ENCODE measurements at places on chromosomes 2 and 18.

DNA sequence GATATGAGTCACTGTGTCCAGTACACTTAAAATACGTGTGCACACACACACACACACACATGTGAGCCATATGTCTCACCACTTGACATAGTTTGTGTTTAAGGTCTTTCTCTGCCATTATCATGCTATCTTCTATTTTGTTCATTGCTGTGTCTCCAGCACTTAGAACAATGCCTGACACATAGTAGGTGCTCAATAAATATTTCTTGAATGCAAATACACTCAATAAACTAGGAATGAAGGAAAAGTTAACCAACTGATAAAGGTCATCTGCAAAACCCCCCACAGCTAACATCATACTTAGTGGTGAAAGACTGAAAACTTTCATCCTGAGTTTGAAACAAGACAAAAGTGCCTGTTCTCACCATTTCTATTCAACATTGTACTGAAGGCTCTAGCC lies 4.4 kb downstream of the MOCOS start:
- DNase-seq, result no peak

- DNase-seq, result no peak
Measured at GRCh38 chr2:47249157-47249900, 94.2 kb upstream of the STPG4 start.

- DNase-seq, result no peak
Measured at GRCh38 chr18:33803636-33804035, 225.6 kb downstream of the ASXL3 start.

DNA sequence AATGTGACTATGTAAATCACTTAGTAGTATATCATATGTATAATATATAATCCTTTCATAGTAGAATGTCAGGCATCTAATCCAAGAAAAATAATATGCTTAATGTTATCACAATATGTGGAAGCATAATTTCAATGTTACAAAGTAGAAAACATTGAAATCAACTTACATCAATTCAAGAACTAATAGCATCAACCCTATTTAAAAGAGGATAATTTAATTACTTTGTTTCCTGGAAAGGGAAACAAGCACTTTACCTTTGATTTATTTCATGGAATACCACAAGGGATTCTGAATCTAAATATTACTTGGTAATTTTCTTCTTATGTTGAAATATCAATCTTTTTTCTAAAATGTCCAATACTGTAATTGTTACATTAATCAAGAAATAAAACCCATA lies 30.6 kb upstream of the SOCS6 start:
- DNase-seq, result no peak

DNA sequence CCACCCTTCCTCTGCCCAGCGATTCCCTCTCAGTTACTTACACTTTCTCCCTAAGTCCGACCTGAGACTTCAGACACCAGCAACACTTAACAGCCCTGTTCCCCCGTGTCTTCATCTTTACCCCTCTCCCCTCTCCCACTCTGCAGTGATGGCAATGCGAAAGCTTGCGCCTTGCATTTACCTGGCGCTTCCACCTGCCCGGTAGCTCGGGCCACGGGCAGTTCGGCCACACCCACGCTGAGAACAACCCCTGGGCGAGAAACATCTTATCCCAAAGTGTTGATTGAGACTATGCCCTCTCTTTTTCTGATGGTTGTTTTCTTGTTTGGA lies 558 bp downstream of the DNAJC10 start:
- DNase-seq, result no peak

GRCh38 chr2:64260817-64261216 lies 116.6 kb upstream of the PELI1 start:
- no peak for DNase-seq

- DNase-seq, result no peak
Measured at GRCh38 chr18:68387246-68387645, 327.7 kb downstream of the TMX3 start.

GRCh38 chr2:27225526-27225925 lies 8.4 kb downstream of the CAD start:
- no peak for DNase-seq

DNA sequence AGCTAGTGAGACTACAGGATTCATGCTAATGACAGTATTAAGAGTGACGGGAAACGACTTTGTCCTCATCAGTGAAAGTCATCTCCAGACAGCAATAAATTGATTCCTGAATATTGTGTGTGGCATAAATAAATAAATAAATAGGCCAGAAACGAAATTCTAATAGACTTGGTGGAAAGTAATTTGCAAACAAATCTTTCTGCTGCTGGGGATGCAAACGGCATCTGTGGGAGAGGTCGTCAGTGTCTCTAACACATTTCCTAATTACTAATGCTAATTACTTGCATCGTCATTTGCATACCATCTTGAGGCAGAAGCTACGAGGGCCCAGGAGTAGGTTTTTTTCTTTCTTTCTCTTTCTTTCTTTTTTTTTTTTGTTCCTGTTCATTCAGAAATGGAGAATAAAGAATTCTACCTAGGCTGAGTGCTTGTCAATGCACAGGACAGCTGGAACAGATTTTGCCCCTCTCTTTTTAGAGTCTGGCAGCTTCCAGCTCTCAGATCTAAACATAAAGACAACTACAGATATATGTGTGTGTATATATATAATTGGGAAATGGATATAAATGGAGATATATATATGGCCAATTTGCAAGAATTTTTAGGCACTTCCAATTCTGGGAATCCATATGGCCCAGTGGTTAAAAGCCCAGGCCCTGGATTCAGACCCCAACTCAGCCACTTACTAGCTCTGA lies 75.1 kb downstream of the SPP2 start:
- DNase-seq, result no peak

DNA sequence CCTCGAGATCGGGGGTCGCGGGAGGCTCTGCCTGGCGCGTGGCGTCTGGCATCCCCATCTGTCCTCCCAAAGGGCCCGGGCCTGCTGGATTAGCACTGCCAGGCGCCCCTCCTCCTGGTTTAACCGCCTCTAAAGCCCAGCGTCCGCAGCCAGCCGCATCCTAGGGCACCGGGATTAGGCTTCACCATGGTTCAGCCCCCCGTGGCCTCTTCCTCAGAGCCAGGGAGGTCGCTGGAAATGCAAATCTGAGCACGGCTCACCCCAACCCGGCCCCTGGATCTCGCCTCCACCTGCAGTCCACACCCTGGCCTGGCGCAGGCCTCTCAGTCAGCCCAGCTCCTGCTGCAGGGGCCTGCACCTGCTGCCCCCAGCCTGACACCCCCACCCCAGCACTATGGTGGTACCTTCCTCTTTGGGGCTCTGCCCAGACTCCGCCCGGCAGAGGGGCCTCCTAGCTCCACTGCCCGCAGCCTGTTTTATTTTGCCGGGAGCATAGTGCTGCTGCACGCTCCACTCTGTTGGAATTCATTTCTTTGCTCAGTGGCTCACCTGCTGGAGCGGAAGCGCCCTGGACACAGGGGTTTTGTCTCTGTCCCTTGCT lies 13.2 kb downstream of the PRELID3A start:
- DNase-seq, result no peak

GRCh38 chr18:5890331-5891183 lies 4.8 kb downstream of the TMEM200C start:
- no peak for DNase-seq

- DNase-seq, result no peak
Measured at GRCh38 chr2:230178546-230179485, 41.0 kb downstream of the SP110 start.

- no peak for DNase-seq
Measured at GRCh38 chr2:65193446-65193845, 34.2 kb upstream of the ACTR2 start.

DNA sequence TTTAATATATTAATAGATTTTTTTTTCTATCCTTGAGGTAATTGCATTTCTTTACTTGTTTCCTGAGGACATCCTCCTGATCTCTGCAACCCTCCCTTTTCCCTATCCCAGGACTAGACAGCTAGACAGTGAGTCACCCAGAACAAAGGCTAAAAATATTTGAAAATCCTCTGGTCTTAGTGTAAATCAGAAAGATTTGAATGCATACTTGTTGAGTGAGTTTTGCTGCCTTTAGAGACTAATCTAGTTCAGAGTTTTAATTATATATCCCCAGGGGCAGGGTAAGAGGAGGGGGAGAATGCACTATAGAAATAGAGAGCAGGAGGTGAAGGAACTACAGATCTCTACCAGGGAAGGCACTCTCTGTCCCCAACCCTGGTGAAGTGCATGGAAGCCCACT lies 202.3 kb upstream of the TCF4 start:
- no peak for DNase-seq

DNA sequence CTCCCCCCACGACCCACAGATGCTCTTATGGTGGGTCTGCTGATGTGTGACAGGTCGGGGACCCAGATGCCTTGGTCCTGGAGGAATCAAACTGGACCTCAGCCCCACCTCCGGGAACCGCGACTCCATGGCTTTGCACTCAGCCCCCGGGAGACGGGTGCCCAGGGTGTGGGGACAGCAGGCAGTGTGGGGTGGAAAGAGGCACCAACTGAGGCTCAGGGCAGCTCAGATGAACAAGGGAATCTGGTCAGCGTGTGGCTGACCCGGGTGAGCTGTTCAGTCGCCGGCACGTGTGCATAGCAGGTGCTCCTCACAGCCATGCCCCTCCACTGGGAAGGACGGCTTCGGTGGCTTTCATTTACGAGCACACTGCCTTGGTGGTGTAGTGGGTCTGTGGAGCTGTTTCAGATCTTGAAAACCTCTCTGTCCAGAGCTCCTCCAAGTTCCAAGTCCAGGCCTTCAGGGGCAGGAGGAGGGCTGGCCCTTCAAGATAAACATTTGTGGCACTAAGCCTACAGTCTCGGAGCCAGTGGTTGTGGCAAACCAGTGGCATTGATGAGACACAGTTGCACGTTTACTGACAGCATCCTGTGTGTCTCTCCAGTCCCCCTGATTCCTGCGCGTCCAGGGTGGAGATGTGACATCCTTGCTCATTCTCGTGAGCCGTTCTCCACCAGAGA lies 471.2 kb upstream of the HS6ST1 start:
- DNase-seq, result no peak

DNA sequence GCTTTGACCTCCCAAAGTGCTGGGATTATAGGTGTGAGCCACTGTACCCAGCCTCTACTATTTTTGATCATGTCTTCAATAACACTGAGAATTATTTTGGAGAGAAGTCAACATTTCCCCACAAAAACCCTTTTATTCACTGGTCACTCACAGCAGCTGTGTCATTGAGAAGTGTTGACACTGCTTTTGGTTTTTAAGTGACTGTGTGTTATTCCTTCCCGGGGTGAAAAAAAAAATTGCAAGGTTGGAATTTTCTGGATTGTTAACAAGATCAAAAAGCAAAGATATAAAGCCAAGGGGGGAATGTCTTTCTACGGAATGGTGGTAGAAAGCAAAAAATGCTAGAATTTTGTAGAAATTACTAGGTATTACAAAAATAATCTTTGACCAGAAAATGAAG lies 61.5 kb downstream of the TANC1 start:
- no peak for DNase-seq

DNA sequence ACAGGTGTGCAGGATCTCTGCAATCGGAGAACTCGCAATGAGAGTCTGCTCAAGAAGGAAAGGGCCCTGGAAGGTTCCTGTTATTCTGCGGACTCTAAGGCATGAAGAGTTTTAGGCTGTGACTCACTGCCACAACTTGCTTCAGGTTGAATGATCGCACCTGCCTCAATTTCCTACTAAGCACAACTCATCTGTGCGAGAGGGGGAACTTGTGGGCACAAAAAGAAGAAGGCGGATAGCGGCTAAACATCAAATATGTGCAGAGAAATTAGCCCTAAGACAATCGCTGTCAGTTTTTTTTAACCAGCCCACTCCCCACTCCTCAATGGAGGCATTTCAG lies 14.0 kb upstream of the CREG2 start:
- no peak for DNase-seq

DNA sequence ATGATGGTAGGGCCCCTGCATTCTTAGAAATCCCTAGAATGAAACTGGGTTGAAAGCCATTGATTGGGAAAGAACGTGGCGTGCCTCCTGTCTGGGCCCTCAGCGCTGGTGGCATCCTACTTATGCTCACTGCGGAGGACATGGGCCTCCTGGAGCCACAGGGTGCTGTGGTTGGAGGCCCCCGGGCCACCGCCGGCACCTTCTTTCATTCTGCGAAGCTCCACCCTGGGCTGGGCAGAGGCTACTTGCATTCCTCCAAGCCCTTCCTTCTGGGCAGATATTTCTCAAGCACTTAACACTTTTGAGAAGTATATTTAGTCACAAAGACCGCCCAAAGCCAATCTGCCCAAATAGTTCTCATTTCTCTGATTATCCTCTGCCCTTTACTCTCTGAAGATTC lies 311.9 kb downstream of the MYCN start:
- no peak for DNase-seq

DNA sequence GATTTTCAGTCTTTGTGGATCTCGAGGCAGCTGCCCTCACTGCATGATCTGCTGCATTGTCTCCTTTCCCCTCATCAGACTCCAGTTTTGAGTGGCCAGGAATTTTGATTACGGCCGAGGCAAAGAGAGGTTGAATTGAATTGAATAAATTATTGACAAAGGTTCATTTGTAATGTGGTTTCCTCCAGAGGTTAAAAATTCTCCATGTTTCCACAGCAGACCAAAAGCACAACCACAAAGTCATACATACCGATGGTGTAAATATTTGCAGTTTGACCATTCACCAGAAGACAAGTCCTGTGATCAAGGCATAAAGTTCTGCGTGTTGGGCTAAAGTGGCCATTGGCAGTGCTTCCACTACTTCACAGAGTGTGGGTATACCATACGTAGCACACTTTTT lies 343.8 kb upstream of the MYT1L start:
- no peak for DNase-seq

- DNase-seq, result no peak
Measured at GRCh38 chr2:28216331-28216730, 176.3 kb upstream of the FOSL2 start.

DNA sequence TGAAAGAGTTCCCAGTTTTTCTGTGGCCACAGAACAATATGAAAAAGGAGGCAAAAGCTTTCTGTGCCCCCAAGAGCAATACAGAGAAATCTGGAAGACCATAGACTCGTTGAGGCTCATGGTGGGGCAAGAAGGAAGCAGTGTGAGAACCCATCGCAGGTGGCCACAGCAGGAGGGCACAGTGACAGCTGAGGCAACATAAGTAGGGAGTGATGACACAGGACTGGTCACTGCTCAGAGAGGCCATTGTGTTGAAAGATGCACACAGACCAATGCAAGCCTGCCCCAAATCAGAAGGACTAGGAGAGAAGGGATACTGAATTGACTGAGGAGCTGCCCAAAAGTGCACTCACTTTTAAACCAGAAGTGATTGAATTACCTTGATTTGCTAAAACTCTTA lies 483.6 kb downstream of the EPHA4 start:
- DNase-seq, result no peak

GRCh38 chr2:45739796-45740485 lies 88.5 kb downstream of the PRKCE start:
- DNase-seq, result no peak

GRCh38 chr2:26778507-26778906 lies 7.3 kb upstream of the CENPA start:
- no peak for DNase-seq

All from left renal pelvis (tissue), 4 donors.